ENCODE measurements at places on chromosomes 16 and 17.

GRCh38 chr16:31876951-31877828, 3.6 kb downstream of the ZNF267 start:
- peak; percentile 22 for DNase-seq

DNA sequence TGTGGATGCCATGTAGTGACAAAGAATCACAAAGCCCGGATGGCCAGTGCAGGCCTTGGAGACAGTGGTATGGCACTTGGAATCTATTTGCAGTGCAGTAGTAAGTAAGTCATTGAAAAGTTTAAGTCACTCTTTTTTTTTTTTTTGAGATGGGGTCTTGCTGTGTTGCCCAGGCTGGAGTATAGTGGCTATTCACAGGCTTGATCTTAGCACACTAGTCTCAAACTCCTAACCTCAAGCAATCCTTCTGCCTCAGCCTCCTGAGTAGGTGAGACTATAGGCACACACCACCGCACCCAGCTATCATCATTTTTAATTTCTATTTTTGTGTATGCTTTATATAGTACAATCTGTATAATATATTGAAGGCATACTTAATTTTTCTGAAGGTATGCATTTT, 4.3 kb upstream of the PLSCR3 start:
- DNase-seq: no peak

- no peak for DNase-seq
Measured at GRCh38 chr16:88804552-88805339, 1.2 kb downstream of the CDT1 start.

DNA sequence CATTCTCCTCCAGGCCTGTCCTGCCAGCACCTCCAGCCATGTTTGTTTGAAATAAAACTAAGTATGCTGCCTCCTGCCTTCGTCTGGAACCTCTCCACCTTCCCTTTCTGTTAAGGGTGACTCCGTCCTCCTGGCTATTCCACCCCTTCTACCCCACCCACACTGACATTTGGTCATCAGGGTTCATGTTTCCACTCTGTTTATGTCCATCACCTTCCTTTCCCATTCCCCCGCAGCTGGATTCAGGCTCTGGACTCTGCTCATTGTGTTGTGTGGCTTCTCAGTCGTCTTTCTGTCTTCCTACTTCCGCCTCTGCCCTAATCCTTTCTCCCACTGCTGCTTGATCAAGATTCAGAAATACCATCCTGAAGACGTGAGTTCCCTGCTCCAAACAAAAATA, 28.6 kb downstream of the EPN2 start:
- DNase-seq: no peak

DNA sequence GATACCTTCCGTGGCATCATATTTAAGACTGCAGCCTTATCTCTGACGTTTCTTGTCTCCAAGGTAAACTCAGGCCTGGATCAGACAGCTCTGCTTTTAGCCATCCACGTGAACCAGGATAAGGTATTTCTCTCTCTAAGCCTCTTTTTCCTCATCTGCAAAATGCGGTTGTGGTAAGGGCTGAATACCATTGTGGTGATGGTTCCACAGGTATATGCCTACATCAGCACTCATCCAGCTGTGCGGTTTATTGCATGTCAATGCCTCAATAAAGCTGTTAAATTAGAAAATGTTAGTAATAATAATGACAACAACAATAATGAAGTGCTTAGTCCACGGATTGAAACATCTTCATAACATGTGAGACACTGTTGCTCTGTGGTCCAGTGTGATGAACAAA, 104.4 kb downstream of the GRIN2A start:
- DNase-seq: no peak

DNA sequence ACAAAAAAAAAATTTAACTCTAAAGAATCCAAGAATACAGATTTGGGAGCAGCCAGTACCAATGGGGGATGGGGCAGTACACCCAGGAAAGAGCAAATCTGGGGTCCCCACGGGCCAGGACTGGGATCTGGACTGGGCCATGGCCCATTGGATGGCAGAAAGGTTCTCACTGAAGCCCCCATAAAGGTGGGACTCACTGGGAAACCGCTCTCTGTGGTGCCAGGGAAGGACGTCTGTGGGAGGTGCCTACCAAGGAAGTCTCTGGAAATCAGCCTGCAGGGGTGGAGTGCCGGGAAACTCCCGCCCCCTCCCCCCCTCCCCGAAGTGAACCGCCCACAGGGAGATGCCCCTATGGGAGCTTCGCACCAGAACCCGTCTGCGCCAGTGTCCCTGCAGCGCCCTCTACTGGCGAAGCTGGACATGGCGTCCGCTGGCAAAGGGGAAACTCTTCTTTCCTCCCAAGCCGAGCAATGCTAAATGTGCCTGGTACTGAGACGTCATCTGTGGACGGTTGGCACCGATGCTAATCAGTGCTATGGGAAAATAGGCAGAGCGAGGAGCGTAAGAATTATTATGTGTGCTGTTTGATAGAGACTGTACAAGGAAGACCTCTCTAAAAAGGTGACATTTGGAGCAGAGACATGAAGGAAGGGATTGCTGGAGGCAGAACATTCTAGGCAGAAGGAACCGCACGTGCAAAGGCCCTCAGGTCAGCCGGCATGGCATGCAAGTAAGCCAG, 671.1 kb downstream of the WWOX start:
- DNase-seq: peak; percentile 46

- DNase-seq: no peak
Measured at GRCh38 chr16:84449156-84450140, 55.0 kb downstream of the MEAK7 start.

DNA sequence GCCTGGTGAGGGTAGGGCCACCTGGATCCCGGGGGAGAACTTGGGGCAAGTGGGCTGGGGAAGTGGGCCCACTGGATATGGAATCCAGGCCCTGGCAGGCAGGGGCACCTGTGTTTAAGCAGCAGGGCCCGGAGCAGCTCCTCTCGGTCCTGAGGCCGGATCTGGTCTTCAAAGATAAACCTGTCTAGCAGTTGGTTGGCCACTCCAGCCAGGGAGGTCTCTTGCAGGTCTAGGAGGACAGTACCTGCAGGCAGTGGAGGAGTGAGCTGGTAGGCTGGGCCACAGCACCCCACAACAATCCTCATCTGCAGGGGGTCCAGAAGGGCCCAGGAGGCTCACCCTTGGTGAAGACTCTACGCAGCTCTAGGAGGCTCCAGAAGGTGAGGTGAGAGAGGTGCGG, 7.6 kb downstream of the SLC4A1 start:
- no peak for DNase-seq

DNA sequence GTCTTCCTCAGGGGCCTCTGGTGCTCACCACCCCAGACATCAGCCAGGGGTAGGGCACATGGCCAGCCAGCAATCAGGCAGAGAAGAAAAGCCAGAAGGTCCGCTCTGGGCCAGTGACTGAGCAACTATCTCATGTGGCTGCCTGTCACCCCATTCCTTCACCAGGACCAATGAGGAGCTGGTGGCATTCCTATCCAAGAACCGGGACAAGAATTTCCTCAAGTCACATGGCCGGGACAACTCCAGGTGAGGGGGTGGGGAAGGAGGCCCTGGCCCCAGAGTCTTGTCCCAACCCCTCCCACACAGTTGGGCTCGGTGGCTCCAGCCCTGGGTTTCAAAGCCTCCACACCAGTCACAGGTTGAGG, 9.4 kb downstream of the XYLT2 start:
- DNase-seq: no peak

- no peak for DNase-seq
Measured at GRCh38 chr17:63455417-63455816, 9.3 kb upstream of the CYB561 start.

- DNase-seq: no peak
Measured at GRCh38 chr17:76658242-76658662, 14.7 kb upstream of the ST6GALNAC1 start.

DNA sequence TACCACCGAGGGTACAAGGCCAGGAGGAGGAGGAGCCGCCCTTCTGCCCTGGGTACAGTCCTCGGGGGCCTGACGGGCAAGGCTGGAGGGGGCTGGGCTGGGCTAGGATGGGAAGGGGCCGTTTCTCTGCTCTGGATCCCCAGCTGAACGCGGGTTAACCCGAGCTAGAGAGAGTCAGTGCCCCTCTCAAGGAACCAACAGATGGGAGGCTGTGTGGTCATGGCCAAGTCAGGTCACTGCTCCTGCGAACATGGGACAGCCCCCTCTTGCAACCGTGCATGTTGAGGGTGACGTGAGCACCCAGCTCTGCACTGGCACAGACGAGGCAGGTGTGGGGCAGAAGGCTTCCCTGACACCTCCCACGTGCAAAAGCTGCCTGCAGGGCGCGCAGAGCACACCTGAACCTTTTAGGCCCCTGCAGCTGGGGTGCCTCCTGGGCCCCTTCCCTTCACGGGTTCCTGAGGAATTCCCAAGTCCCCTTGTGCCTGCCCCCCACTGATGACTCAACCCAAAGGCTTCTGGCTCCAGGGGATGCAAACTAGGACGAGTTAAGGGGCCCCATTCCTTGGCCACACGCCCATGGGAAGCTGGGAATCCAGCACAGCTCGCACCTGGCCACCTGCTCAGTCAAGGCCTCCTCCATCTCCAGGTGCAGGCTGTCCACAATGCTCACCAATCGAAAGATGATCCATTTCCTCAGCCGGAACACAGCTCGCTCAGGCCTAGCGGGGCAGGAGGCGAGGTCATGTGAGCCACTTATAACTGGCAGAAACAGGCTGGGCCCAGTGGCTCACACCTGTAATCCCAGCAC, 6.3 kb downstream of the MYBBP1A start:
- no peak for DNase-seq

- DNase-seq: no peak
Measured at GRCh38 chr17:17693253-17694168, 12.3 kb downstream of the RAI1 start.

- DNase-seq: no peak
Measured at GRCh38 chr17:38978180-38978579, 11.0 kb upstream of the FBXO47 start.

DNA sequence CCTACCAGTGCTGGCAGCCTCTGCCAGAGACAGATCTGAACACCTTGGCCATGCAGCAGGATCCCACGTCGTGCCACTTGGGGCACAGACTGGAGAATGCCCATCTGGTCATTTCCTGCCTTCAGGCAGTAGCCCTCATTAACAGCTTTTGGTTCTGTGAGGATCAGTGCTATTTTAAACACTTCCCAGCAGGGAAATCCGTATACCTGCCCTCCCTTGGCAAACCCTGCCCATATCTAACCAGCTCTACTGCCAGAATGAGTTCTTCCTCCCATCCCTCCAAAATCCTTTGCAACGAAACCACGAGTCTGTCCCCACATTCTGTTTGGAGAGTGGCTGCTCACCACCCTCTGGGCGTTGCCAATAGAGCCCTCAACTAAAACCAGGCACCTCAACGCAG, 245.7 kb downstream of the ENGASE start:
- DNase-seq: no peak

GRCh38 chr17:797236-797840, 15.2 kb downstream of the MRM3 start:
- no peak for DNase-seq

DNA sequence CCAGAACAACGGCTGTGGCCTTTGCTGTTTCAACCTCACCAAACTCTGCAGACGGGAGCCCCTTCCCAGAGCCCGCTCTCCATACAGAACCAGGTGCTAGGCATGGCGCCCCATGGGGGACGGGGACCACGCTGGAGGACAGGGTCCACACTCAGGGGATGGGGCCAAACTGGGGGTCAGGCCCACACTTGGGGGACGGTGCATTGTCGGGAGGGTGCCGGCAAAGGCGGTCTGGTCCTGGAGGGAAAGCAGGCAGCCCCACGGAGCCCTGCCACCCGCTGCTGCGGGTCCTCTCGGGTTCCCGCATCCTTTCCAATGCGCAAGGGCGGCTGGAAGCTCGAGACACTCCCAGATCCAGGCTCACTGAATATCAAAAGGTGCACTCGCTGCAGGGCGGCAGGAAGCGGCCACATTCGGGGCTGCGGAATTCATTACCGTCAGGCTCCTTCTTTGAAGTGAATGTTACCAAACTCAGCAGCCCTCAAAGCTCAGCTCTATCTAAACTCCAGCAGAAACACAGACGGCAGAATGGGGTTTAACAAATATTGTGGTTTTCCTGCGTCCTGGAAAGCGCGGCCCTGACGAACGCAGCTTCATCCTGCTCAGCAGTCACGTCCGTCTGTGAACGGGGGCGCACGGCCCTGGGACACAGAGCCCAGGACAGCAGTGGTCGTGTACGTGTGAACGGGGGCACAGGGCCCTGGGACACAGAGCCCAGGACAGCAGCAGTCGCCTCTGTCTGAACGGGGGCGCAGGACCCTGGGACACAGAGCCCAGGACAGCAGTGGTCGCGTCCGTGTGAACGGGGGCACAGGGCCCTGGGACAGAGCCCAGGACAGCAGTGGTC, 41.3 kb downstream of the LMF1 start:
- no peak for DNase-seq

DNA sequence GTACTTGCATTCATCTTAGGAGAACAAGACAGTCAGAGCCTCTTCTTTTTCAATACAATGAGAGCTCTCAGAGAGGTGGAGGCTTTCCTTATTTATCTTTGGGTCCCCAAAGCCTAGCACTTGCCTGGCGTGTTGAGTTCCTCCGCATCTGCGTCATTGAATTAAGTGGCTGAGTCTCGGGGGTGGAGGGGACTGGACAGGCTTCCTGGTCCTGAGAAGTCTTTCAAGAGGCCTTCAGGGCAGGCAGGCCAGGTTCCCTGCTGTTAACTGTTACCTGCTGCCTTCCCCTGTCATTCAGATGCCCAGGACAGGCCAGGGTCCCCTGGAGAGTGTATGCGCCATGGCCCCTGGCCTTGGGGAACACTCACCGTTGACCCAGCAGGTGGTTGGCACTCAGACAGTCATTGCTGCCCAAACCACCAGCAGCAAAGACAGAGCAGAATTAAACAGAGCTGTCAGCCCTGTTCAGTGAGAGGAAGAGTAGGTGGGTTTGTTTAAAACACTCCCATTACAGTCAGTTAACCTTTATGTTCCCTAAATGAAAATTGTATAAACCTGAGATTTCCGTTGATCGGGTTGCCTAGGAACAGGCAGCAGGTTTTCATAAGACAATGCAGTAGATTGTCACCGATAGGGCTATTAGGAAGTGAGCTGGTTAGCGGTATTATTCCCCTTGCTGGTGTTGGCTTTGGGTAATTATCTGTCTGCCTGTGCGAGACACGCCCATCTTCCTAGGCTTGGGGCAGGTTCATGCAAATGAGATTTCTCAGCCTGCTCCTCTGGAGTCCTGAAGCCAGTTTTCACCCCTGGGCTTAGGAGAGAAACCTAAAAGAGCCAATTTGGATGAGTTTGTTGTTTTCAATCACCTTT, 132.7 kb downstream of the CCDC182 start:
- no peak for DNase-seq

DNA sequence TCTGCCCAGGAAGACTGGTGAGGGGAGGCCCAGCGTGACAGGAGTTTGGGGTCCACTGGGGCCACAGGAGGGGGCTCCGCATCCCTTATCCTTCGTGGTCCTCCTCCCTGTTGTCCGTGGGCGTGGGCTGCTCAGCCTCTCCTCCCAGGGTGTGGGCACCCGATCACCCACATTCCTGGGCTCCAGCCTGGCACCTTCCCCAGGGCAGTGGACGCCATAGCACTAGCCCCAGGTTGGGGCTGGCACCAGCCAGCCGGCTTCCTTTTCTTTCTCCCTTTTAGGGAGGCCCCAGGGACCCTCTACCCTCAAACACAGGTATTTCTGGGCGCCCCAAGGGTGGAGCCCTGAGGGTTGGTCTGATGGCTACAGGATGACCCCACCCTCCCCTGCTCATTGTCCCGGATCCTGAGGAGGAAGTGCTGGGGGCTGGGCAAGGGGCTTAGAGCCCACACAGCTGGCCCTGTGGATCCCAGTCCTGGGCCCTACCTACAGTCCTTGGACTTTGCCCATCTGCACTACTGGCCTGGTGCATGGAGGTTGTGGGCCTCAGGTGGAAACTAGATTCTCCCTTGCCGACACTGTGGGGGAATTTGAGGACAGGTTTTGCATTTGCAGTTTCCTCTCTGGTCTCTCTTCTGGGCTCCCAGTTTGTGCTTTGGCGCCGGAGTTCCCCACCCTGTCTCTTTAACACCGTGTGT, 1.1 kb downstream of the KIF1C start:
- no peak for DNase-seq

All from GM18507 (cell line).